ENCODE measurements at places on chromosomes 5 and 9.

DNA sequence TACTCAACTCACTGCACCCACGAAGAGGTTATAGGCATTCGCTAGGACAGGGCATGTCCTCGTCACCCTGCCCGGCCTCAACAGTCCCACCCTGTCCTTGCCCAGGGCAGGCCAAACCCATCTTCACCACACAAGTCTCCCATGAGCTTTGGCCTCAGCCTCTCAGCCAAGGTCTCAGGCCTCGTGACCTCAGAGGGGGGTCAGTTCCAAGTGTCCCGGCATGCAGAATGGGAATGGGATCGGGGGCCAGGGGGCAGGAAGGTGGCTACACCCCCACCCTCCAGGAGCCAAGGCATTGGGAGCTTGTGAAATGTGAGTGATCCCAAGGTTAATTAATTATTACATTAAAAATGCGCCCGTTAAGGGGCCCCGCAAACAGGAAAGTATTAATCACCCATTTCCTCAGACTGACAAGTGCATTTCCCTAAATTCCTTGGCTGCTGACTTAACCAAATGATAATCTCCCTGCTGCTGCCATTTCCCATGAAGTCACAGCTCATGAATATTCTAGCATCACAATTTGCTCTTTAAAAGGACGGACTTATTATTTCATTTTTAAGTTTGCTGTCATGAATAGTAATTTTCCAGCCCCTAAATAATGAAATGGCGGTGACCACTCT is 8.0 kb upstream of the UBAC1 start:
- DNase-seq: no peak

GRCh38 chr9:75117564-75117963 is 29.2 kb downstream of the OSTF1 start:
- DNase-seq: no peak

DNA sequence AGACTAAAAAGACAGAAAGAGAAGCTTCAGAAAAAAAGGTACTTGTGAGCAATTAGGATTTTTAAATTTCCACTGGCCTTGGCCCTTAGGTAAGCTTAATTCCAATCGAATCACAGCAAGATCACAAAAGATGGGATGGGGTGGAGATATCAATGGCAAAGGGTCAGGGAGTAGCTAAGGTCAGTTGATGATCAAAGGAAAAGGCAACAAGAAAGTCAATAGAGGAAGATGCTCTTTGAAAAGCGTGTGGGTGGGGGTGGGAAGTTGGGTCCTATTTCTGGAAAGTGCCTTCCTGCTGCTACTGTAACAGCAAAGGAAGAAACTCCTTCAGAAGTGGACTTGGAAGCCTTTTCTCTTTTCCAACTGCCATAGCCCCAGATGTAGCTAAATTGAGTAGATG is 7.3 kb downstream of the C1QTNF3 start:
- DNase-seq: no peak

DNA sequence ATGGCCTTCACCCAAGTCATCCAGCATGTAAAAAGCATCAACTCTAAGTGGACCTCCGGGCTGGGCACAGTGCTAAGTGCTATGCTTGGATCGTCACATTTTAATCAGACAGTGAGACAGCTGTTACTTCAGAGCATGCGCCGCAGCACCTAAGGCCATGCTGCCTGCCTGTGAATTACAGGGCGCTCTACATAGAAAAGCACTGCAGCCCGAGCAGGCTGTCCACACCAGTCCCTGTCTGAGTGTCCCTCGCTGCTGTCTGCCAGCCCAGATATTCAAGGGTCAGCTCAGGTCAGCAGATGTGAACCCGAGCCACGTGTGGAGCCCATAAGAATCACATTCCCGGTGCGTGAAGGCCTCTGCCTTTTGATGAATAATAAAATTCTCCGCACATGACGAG is 37.1 kb downstream of the AK8 start:
- DNase-seq: no peak

GRCh38 chr9:10274175-10274574 is 338.6 kb downstream of the PTPRD start:
- no peak for DNase-seq

DNA sequence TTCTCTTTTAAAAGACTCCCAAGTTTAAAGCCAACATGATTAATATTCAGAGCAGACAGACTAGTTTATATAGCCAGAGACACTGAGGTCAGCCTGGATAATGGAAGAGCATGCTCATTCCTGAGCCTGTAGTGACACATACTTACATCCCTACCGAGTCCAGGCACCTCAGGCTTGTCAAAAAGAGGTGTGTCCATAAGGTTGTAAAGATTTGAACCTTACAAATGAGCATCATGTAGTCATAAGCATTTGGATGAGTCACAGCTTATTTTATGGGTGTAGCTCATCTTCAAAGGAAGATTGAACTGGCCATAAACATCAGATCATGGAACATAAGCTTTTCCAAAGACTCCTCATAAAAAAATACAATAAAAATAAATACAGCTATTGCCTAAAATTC is 333.5 kb downstream of the EFNA5 start:
- no peak for DNase-seq

DNA sequence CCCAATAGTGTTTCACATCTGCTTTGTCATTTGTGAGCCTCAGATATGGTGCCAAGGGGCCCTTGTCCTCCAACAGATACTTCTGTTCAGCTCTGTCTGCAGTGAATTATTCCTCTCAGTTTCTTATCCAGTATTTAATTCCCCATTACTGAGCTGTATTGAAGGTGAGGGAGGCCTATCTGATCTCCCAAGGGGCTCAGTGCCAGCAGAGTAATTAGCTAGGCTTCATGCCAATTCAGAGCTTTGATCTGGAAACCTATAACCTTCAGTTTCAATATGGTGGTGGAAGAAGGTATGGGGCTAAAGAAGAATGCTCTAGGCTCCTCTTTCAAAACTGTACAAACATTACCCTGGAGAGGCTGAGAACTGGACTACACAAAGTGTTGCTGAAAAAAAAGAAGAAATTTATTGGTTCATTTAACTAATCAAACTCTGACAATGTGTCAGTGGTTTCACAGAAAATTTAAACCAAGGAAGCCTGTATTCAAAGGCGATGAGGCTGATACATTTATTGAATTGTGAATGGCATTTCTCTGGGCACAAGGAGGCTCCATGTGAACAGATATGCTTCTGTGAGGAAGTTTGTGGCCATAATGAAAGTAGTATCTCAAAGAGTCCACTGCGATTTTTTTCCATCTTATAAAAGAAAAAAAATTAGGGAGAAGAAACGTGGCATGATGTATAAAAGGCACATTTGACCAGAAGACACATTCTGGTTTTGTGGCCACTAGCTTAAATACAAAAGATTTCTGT is 397.8 kb downstream of the TLE4 start:
- DNase-seq: no peak

Data from SW 1271 (cell line).